ENCODE measurements at places on chromosomes 3 and 15.

DNA sequence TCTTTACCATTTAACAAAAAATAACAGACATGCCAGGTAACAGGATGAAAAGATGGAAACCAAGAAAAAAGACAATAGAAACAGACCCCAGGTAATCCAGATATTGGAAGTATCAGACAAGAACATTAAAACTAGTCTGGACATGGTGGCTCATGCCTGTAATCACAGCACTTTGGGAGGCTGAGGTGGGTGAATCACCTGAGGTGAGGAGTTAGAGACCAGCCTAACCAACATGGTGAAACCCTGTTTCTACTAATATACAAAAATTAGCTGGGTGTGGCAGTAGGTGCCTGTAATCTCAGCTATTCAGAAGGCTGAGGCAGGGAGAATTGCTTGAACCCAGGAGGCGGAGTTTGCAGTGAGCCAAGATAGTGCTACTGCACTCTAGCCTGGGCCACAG is 40.6 kb downstream of the ACAD9 start:
- DNase-seq, result no peak

DNA sequence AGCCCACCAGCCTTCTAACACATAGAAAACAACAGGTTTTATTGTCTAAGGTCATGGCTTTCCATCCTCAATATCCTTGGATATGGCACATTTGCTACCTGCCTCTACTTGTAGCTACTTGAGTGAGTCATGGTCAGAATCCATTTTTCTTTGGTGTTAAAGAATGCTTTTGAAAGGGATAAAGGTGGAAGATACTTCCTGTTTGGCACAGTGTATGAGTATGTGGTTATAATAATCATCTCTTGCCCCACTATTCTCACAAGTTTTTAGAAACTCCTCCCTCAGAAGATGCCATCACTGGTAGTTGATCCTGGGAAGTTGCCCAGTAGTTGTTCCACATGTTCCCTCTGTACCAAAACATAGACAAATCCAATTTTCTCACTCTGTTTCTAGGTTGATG is 508.6 kb upstream of the IL12A start:
- no peak for DNase-seq

- DNase-seq, result no peak
Observed at GRCh38 chr3:30538791-30539190, 67.6 kb upstream of the TGFBR2 start.

DNA sequence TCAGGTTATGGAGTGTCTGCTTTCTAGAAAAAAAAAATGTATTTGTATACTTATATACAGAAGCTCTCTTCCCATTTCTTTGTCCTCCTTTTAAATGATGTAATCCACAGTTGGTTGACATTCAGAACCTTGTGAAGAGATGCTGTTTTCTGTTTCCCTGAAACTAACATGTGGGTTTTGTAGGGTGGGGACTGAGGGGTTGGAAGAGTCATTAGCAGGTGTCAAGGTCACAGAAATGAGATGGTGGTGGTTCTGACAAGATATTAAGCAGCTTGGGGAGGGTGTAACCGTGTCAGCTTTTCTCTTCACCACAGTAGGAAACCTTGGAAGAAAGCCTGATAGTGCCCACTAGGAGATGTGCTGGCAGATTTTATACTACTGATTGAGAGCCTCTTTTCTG is 2.4 kb downstream of the RASA2 start:
- DNase-seq, result no peak

GRCh38 chr3:142782616-142783015 is 58.8 kb downstream of the TRPC1 start:
- no peak for DNase-seq

DNA sequence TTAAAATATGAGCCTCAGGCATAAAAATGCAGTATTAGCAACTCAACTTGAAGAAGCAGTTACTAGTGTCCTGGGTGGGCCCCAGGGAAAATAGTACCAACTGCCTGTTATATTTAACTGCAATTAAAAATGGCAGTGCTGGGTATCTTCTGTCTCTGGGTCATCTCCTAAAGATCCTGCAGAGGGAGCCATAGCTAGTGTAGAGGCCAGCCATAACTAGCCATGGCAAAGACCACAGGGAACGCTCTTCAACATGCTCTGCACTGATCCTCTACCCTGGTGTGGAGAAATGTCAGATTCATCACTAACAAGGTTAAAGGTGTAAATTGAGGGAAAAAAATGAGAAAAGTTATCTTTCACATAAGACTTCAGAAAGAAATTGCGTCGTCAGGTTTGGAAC is 181.3 kb downstream of the SNRPN start:
- no peak for DNase-seq

GRCh38 chr3:66538390-66538789 is 37.6 kb upstream of the LRIG1 start:
- DNase-seq, result no peak

GRCh38 chr3:131630097-131630496 is 127.3 kb upstream of the MRPL3 start:
- no peak for DNase-seq

DNA sequence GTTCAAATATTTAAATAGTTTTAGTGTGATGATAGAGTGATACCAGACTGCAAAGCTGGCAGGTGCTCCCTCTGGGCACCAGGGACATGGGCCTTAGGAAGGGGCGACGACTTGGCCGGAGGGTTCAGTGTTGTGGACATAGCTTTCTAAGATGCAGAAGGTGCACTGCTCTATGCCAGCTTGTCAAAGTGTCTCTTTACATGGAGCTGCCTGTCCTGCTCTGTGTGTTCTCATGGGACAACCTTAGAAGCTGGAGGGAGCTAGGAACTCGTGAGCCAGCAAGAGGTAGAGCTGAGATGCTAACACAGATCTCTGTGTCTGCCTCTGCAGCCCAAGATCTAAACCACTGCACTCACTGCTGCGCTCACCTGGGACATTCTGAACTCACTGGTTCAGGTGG is 77.8 kb downstream of the SENP2 start:
- DNase-seq, result no peak

- no peak for DNase-seq
Observed at GRCh38 chr3:16550305-16550675, 36.8 kb upstream of the RFTN1 start.

DNA sequence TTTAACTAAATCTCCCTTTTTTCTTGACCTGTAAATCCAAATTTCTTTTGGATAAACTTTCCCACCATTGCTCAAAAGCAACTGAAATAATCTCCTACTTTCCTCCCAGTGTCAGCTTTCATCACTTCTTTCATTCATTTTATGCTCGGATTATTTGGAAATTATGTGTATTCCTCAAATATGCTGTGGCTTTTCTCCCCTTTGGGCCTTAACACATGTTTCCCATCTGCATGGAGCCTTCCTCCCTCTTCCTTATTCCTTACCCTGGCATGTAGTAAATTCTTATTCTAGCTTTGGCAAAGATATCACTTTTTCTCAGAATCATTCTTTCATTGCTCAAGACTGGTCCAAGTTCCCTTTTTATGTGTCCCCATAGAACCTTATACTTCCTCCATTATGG is 41.8 kb upstream of the TUSC7 start:
- no peak for DNase-seq

DNA sequence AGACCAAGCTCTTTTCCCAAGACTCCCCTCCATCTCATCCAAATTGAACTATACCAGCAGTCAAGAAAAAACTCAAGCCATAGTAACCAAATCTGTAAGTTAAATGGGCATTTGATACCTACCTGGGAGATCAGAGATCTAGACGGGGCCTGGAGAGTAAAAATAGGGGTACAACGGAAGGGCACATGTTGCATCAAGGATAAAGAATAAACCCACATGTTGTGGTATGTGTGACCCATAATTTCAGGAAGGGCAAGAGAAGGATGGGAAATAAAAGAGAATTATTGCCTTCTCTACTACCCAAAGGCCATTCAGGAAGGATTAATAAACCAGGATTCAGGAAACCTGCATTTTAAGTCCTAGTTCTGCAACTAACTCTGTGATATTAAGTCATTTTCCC is 1.5 kb downstream of the TEX55 start:
- no peak for DNase-seq

GRCh38 chr15:100050877-100051786 is 290.6 kb downstream of the ADAMTS17 start:
- DNase-seq, result no peak

GRCh38 chr15:65841121-65841930 is 28.0 kb upstream of the RAB11A start:
- no peak for DNase-seq

GRCh38 chr15:99447497-99448371 is 118.0 kb upstream of the MEF2A start:
- no peak for DNase-seq

GRCh38 chr3:141485641-141486495 is 959 bp upstream of the RASA2 start:
- DNase-seq, result no peak

DNA sequence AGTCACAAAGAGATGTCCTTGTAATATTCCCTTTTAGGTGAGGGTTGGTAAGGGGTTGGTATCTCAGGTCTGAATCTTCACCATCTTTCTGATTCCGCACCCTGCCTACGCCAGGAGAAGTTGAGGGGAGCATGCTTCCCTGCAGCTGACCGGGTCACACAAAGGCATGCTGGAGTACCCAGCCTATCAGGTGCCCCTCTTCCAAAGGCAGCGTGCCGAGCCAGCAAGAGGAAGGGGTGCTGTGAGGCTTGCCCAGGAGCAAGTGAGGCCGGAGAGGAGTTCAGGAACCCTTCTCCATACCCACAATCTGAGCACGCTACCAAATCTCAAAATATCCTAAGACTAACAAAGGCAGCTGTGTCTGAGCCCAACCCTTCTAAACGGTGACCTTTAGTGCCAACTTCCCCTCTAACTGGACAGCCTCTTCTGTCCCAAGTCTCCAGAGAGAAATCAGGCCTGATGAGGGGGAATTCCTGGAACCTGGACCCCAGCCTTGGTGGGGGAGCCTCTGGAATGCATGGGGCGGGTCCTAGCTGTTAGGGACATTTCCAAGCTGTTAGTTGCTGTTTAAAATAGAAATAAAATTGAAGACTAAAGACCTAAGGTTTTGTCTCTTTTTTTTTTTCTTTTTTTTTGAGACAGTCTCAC is 19.8 kb downstream of the TYRO3 start:
- no peak for DNase-seq

GRCh38 chr3:155354658-155355057 is 61.2 kb upstream of the STRIT1 start:
- no peak for DNase-seq

DNA sequence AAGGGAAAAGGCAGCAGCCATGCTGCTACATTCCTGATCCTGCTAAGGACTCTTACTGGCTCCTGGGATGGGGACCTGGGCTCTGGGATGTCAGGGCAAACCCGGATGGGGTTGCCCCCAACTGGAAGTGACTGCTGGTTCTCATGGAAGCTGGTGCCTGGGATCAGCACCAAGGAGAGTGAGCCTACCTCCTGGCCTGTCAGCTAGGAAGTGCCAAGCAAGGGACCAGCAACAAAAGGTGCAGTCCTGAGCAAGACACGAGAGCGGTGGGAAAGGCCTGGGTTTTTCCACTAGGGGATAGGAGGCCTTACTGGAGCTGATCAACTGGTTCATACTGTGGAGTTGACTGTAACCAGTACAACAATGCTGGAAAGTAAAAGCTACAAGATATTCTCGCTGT is 47.9 kb upstream of the SYNM start:
- no peak for DNase-seq

DNA sequence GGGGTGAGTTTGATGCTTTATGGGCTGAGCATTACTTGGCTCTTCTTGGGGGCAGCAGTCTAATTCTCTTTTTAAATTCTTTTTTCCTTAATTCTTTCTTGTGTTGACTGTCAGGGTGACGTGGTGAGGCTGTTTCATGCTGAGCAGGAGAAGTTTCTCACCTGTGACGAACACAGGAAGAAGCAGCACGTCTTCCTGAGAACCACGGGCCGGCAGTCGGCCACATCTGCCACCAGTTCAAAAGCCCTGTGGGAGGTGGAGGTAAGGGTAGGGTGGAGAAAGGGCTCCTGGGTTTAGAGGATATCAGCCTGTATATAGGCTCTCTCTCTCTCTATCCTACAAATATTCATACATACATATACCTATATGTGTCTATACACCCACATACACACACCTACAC is 152.3 kb downstream of the ITPR1 start:
- no peak for DNase-seq

DNA sequence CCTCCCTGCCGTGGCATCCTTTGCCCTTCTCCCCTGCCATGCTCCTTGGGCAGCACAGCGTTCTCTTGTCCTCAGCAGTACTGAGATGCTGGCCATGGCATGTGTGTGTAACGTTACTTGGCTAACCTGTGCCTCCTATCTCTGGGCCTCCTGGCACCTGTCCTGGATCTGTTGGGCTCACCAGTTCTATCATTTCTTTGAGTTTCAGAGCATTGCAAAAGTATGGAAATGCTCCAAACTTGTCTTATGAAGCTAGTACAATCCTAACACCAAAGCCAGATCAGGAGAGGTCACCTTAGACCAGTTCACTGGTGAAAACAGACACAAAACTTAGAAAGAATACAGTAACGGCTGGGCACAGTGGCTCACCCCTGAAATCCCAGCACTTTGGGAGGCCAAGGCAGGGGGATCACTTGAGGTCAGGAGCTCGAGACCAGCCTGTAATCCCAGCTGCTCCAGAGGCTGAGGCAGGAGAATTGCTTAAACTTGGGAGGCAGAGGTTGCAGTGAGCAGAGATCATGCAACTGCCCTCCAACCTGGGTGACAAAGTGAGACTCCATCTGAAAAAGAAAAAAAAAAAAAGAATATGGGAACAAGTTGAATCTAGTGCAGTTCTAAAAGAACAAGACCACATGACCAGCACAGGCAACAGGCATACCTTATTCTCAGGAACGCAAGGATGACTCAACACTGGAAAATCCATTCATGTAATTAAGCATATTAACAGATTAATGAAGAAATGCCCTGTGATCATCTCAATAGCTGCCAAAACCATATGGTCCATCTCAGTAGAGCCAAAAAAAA is 62.4 kb upstream of the TRPM1 start:
- no peak for DNase-seq

DNA sequence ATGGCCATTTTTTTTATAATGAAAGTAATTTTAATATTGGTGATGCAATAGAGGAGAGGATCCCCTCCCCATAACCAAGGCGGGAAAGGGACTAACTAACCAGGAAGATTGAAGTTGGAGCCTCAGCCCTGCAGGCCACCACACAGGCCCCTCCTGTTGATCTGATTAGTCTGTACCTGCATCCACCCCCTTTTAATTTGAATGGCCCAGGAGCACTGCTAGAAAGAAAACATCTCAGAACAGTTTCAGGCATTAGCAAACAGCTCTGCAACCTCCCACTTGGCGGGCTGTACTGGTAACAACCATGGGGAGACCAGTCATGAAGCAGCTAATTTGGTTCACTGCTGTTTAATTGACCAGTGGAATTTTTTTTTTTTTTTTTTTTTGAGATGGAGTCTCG is 10.3 kb downstream of the CAV3 start:
- no peak for DNase-seq

DNA sequence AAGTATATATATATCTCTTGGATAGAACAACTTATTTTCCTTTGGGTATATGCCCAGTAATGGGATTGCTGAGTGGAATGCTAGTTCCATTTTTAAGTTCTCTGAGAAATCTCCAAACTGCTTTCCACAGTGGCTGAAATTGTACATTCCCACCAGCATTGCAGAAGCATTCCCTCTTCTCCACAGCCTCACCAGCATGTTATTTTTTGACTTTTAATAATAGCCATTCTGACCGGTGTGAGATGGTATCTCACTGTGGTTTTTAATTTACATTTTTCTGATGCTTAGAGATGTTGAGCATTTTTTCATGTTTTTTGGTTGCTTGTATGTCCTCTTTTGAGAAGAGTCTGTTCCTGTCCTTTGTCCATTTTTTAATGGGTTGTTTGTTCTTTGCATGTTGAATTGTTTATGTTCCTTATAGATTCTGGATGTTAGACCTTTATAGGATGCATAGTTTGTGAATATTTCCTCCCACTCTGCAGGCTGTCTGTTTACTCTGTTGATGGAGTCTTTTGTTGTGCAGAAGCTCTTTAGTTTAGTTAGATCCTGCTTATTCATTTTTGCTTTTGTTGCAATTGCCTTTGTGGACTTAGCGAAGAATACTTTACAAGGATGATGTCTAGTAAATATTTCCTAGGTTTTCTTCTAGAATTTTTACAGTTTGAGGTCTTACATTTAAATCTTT is 82.7 kb upstream of the NR2F2 start:
- DNase-seq, result no peak
